NCI-H1436 (cell line): ENCODE measurements at places on chromosomes 11 and 22.

DNA sequence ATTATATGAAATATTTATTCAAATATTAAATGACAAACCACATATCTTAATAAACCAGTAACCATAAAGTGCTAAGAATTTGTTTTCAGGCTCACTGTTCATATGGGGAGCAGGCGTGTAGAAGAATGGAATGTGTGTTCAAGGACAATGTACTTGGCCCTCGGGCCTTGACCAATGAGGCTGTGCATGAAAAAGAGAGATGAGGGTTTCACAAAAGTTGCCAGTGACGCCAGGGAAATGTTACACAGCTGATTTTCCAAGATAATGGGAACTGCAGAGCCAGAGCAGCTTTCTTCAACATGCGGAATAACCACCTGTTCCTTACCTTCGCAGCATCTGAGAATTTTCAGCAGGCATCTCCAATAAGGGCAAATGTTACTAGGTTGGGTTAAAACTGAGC is 4.2 kb downstream of the SF1 start:
- DNase-seq, result no peak

- DNase-seq, result no peak
Measured at GRCh38 chr11:120186456-120186773, 24.4 kb upstream of the OAF start.

GRCh38 chr22:18950141-18950540 is 14.0 kb upstream of the PRODH start:
- no peak for DNase-seq

DNA sequence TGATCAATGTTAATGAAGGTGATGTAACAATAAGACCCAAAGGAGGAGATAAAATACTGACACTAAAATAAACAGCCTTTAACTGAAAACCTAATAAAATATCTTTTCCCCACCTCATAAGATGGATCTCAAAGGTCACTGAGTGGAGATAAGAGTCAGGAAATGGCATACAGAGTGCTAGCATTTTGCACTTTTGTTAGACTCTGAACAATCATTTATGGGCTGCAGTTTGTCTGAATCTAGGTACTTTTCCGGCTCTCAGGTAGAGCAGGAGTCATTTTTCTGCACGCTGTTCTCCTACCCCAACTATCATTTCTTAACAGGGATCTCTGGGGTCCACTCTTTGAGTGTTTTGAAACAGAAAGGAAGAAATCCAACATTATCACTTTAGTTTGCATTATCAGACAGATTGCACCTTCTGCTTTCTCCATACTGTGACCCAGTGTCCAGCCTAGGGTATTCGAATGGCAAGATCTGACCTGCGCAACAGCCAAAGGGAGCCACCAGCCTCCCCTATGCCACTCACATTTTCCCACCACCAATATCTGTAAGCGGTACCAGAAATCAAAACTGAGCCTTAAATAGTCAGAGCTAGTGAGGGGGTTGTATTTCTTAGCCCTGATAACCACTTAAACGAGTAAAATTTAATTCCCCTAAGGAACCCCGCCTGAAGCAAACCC is 863 bp downstream of the SIAE start:
- no peak for DNase-seq

DNA sequence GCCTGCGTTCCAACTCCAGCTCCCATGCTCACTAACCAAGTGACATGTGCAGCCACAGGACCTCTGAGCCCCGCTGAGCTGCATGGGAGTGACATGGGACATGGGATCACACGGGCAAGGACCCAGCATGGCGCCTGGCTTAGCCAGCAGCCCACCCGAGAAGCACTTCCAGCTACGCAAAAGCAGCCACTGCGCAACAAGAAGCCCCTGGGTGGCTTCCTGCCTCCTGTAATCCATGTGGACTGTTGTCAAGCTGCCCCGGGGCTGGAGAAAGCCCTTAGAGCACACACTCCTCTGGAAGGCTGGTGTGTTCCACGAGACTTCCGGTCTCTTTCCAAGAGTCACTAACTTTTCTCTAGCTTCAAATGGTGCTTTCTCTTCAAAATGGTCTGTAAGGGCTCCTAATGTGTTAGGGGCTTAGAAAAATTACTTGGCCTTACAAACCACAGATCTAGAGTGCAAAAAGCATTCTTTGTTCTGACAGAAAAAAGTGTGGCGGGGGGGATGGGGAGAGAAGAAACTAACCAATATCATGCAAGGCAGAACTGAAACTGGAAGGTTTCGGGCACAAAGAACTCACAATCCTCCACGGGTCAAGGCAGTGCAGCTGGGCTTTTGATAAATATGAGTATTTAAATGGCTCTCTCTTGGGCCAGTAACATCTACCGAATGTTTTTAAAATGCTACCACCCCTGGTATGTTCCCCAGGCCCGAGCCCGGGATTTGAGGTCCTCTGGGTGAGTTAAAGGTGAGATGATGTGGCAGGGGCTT is 5.5 kb downstream of the C11orf24 start:
- no peak for DNase-seq

GRCh38 chr11:75631086-75631730 is 37.6 kb downstream of the MAP6 start:
- no peak for DNase-seq

- no peak for DNase-seq
Measured at GRCh38 chr11:63816732-63817131, 3.5 kb downstream of the SPINDOC start.

- no peak for DNase-seq
Measured at GRCh38 chr11:102216433-102217075, 100.7 kb upstream of the BIRC3 start.

GRCh38 chr11:79925570-79925969 is 484.7 kb upstream of the TENM4 start:
- DNase-seq, result no peak

- DNase-seq, result no peak
Measured at GRCh38 chr11:46528445-46529094, 65.3 kb downstream of the AMBRA1 start.

DNA sequence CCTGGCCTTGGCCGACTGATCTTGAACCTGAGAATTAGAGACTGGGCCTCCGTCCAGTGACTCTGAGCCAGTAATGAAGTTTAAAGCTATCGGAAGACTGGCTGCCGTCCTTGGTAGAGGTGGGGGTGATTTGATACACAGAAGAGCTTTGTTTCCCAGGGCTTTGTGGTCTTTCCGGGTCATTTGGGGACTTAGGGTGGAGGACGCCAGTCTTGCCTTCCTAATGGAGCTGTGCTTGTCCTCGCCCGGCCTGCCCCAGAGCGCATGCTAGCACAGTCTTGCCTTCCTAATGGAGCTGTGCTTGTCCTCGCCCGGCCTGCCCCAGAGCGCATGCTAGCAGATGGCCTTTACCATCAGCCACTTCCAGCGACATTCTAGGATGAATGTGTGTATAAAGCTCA is 65.8 kb downstream of the ST3GAL4 start:
- DNase-seq, result no peak

DNA sequence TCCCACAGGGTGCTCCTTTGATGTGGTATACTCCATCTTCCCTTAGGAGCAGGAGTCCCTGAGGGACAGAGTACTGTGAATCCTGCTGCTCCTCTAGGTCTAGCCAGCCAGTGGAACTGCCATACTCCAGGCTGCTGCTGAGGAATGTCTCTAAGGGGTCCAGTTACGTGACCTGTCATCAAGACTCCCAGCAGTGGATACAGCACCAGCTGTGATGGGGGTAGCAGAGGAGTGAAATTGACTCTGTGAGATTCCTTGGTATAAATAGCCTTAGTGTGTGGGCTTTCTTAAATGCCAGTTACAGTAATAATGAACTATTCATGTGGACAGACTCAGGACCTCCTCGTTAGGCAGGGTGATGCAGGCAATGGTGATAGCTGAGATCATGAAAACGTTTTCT is 140.4 kb upstream of the LUZP2 start:
- DNase-seq, result no peak

GRCh38 chr11:20070459-20070858 is 89.8 kb downstream of the DBX1 start:
- DNase-seq, result no peak

DNA sequence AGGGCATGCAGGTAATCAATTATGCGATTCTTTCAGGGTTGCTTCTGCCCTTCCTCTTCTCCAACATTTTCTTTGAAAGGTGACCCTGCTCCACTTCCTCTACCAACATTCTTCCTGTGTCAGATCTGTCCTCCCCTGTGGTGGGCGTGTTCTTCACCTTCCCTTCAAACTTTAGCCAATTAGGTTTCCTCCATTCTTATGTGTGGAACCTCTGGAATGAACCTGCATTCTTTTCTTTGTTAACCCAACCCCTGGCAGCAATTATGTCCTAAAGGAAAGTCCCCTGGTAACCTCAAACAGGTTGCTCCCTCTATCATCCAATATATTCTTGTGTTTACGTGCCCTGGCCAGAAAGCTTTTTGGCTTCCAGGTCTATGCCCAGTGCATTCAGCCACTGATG is 22.4 kb downstream of the KIRREL3 start:
- DNase-seq, result no peak

DNA sequence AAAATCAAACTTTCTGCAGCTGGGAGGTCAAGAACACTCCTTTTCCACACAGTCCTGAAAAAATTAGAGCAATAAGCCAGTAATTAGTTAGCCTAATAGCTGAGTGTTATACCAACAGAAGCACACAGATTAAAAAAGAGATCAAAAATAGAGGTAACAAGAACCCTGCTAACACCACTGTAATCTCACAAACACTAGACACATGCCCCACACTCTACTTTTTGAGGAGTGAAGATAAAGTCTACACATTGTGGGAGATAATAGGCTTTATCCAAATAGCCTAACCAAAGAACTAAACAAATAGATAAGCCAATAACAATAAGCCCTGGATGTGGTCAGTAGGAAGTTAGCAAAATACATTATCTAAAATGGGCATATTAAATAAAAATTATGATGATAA is 372.7 kb upstream of the ANO5 start:
- DNase-seq, result no peak

DNA sequence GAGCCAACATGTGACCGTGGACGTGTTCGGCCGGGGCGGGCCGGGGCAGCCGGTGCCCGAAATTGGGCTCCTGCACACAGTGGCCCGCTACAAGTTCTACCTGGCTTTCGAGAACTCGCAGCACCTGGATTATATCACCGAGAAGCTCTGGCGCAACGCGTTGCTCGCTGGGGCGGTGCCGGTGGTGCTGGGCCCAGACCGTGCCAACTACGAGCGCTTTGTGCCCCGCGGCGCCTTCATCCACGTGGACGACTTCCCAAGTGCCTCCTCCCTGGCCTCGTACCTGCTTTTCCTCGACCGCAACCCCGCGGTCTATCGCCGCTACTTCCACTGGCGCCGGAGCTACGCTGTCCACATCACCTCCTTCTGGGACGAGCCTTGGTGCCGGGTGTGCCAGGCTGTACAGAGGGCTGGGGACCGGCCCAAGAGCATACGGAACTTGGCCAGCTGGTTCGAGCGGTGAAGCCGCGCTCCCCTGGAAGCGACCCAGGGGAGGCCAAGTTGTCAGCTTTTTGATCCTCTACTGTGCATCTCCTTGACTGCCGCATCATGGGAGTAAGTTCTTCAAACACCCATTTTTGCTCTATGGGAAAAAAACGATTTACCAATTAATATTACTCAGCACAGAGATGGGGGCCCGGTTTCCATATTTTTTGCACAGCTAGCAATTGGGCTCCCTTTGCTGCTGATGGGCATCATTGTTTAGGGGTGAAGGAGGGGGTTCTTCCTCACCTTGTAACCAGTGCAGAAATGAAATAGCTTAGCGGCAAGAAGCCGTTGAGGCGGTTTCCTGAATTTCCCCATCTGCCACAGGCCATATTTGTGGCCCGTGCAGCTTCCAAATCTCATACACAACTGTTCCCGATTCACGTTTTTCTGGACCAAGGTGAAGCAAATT is 1.8 kb downstream of the FUT4 start:
- DNase-seq, result no peak

GRCh38 chr11:114063149-114063828 is 3.8 kb downstream of the ZBTB16 start:
- no peak for DNase-seq

DNA sequence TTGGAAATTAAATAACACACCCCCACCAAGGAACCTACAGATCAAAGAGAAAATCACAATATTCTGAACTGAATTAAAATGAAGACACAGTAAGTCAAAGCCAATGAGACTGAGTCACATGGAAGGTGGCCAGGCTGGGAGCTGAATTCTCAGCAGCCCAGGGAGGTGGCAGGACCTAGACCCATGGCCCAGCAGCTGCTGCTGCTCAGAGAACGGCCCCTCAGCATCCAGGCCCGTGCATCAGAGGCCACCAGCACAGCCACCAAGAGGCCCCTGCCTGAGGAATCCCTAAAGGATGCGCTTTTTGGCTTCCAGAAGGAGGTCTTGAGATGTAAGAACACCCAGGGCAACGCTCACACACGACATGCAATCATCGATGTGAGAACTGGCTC is 35.0 kb downstream of the TBX1 start:
- DNase-seq, result no peak

DNA sequence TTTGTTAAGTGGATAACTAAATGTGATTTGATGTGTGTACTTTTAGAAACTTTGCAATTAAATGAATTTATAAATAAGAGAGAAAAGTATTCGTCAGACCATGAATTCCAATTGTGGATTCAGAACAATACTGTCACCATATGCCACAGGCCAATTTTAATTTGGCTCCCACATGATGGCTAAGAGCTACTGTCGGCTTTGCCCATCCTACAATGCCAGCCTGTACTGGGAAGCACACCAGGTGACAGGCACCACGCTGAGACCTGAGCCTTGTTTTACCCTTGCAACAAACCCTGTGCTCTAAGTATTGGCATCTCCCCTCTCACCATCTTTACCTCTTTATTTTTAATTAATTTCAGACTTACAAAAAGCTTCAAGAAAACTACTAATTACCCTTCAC is 14.0 kb downstream of the RAB30 start:
- DNase-seq, result no peak

DNA sequence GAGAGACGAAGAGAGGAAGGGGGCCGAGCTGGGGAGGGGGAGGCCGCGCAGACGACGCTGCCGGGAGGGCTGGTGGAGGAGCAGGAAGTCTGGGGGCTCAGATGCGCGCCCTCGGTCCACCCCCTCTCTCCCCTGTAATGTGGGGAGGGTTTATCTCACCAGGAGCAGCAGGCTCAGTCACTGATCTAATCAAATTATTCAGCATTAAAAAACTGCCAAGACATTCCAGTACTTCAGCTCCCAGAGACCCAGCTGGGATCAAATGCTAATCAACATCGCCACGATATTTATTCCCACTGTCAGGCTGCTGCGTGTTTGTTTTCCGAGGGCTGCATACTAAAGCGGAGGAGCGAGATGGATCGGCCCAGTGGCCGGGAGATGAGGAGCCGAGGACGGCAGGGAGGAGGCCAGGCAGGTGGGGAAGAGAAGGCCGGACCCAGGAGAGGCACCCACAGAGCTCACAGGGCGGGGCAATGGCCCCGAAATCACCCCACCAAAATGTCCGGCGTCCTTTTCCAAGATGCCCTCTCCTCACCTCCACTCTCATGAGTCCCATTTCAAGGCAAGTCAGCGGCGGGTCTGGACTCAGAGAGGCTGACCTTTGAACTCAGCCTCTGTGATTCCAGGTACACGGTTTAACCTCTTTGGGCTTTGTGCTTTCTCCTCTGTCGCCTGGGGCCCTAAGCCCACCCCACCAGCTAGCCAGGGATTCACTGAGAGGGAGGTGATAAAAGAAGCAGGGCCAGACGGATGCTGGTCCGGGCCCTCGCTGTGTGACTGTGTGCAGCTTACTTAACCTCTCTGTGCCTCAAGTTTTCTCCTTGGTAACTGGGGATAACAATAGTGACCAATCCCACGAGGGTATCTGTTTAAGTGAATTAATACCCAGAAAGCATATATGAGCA is 502.1 kb downstream of the MN1 start:
- no peak for DNase-seq

- DNase-seq, result no peak
Measured at GRCh38 chr22:31829505-31829904, 75.7 kb downstream of the DEPDC5 start.

GRCh38 chr11:46628961-46629360 is 11.6 kb downstream of the ATG13 start:
- DNase-seq, result no peak
